ENCODE measurements at places on chromosomes 13 and 19. TPM values are rescaled to one million over a fixed set of nuclear protein-coding genes. Genes with fewer than 3 reads are reported as not detected.

- no peak overlapping the region for H3K4me3 ChIP-seq
- H3K27ac ChIP-seq, result peak overlapping the region; percentile 45
- H3K36me3 ChIP-seq, result peaks cover 1% of the 10 kb centered on the region
- H3K4me1 ChIP-seq, result peaks cover 17% of the 10 kb centered on the region
- H3K27me3 ChIP-seq, result no peaks in the 10 kb centered on the region
Observed at GRCh38 chr19:46841458-46842083, 9.1 kb downstream of the AP2S1 start.

GRCh38 chr19:45090606-45091005, 2.4 kb upstream of the PPP1R37 start:
- H3K27ac ChIP-seq, result peak overlapping the region; percentile 96
- no peaks in the 10 kb centered on the region for H3K36me3 ChIP-seq
- no peak for DNase-seq
- H3K27me3 ChIP-seq, result no peaks in the 10 kb centered on the region
- peaks cover 5% of the 10 kb centered on the region for H3K4me1 ChIP-seq

Gene ALG5
- total RNA-seq, result 62.0 TPM

Gene AKT2
- total RNA-seq, result 169 TPM

Gene POU4F1
- 7.3 TPM for total RNA-seq

Data from Caco-2 (cell line).